Stimulated activated CD4-positive, alpha-beta T cell treated with anti-CD3 and anti-CD28 coated beads, Interleukin-12 subunit alpha, Interleukin-12 subunit beta, amount 100 ng/mL, for 24 hours (primary cell): ENCODE measurements at places on chromosomes 16 and 17.

DNA sequence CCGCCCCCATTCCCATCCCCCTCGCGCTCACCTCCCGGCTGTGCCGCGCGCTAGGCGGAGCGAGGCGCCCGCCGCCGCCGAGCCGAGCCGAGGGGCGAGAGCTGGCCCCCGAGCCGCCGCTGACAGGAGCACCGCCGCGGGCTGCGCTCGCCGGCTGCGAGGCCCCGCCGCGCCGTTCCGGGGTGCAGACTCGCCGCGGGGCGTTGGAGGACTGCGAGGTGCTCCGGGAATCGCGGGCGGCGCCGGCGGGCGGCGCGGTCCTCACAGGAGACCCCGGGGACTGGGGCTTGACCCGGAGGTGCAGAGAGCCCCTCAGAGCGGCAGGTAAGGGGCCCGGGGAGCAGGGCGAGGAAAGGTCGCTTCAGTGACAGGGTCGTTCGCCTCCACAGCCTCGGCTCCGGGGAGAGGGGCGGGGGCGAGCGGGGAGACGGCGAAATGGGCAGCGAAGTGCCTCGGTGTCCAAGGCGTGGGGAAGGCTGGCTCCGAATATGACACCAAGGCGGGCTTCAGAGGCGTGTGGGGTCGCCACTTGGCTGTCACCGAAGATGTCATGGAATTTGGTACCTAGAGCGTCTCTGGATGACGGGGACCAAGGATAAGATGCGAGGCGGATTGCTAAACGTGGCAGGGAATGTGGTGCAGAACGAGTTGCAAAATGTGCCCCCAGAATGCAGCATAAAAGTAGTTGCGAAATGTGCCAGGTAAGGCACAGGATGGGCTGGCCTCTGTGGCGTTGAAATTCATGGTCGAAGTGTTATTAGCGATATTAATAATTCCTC, 580 bp downstream of the TANC2 start:
- peak; percentile 30 for DNase-seq

DNA sequence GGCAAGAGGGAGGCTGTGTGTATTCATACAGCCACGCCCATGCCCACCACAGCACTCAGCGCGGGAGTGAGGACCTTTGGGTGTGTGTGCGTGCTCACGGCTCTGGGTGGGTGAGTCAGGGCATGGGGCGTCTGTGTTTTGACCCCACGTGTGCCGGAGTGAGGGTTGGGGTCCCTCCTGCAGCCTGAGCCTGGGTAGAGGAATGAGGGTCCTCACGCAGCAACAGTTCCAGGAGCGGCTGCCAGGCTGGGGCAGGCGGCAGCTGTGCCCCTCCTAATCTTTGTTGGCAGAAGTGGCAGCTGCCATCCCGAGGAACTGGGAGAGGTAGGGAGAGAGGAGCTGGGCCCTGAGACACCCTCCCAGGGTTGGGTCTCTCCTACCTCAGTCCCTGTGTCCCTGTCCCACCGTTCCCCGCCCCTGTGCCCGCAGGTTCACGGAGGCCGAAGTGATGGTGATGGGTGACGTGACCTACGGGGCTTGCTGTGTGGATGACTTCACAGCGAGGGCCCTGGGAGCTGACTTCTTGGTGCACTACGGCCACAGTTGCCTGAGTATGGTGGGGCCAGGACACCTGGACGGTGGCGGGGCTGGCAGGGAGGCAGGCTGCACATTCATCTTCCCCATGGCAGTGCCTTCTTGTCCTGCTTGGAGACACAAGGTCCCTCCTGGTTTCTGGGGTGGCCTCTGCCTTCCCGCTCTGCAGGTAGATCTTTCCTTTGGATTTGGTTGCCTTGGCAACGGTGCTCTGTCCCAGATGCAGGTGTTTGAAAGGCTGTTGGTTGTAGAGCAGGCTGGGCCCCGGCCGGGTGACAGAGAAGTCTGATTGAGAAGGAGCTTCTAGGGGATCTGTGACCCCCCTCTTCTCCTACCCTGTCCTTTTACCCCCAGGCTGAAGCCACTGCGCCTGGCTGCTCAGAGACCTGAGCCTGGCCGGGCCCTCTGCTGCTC, 5.9 kb downstream of the DPH1 start:
- no peak for DNase-seq

- DNase-seq: no peak
Observed at GRCh38 chr16:54812229-54812628, 118.4 kb upstream of the IRX5 start.

GRCh38 chr16:82782715-82783251, 156.0 kb downstream of the CDH13 start:
- no peak for DNase-seq

- no peak for DNase-seq
Observed at GRCh38 chr17:74566132-74566753, 1.1 kb downstream of the CD300H start.
